Osteoblast (primary cell): ENCODE measurements at places on chromosomes 2 and 18. TPM values are rescaled to one million over a fixed set of nuclear protein-coding genes. Genes with fewer than 3 reads are reported as not detected.

- no peaks in the 10 kb centered on the region for H3K4me1 ChIP-seq
- no peaks in the 10 kb centered on the region for H3K27me3 ChIP-seq
- H3K27ac ChIP-seq: no peak overlapping the region
- DNase-seq: no peak
- no peaks in the 10 kb centered on the region for H3K36me3 ChIP-seq
These were observed 106.0 kb downstream of the SETBP1 start for GRCh38 chr18:44786688-44787087.

Gene CRYGC
- total RNA-seq: not detected in 2 replicates

Gene MROH2A
- total RNA-seq: not detected in 2 replicates

Gene NEU2
- total RNA-seq: not detected in 2 replicates

DNA sequence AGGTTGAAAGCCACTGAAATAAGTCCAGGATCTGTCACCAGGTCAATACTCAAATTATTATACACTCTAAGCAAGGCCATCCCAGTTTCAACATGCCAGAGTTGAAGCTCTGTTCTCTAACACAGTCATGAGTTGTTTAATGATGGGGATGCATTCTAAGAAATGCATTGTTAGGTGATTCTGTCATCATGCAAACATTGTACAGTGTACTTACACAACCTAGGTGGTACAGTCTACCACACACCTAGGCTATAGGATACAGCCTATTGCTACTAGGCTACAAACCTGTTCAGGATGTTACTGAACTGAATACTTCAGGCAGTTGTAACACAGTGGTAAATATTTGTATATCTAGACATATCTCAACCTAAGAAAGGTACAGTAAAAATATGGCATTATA is 162.2 kb downstream of the BAZ2B start:
- no peak overlapping the region for H3K4me3 ChIP-seq
- no peaks in the 10 kb centered on the region for H3K36me3 ChIP-seq
- H3K27ac ChIP-seq: no peak overlapping the region
- no peaks in the 10 kb centered on the region for H3K4me1 ChIP-seq
